ENCODE measurements at places on chromosomes 6 and 20.

- DNase-seq = no peak
Observed at GRCh38 chr20:49909499-49910339, 5.6 kb downstream of the SPATA2 start.

DNA sequence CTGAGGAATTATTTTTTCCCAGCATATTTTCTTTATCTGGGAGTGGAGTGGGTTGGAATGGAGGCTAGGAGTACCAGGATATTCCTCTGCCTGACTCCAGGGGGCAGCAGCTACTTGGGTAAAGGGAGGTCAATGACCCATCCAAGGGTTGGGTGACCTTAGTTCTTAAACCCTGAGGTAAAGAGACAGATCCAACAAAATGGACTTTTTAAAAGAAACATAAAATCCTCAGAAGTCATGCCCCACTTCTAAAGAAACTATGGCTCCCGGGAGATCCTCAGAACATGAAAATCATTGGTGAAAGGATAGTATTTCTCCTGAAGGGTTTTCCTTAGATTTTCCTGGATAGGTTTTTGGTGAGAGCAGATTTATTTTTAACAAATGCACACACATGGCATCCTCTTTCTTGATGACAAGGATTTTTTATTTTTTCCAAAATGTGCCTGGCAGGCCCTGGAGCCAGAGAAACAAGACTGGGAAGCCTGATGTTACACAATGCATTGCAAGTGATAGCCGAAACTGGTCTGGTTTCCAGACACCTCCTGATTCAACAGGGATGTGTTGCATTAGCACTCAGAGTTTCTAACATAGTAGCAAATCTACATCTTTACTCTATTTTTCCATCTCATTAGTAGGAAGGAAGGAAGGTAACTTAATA is 240.9 kb upstream of the BTBD3 start:
- no peak for DNase-seq

DNA sequence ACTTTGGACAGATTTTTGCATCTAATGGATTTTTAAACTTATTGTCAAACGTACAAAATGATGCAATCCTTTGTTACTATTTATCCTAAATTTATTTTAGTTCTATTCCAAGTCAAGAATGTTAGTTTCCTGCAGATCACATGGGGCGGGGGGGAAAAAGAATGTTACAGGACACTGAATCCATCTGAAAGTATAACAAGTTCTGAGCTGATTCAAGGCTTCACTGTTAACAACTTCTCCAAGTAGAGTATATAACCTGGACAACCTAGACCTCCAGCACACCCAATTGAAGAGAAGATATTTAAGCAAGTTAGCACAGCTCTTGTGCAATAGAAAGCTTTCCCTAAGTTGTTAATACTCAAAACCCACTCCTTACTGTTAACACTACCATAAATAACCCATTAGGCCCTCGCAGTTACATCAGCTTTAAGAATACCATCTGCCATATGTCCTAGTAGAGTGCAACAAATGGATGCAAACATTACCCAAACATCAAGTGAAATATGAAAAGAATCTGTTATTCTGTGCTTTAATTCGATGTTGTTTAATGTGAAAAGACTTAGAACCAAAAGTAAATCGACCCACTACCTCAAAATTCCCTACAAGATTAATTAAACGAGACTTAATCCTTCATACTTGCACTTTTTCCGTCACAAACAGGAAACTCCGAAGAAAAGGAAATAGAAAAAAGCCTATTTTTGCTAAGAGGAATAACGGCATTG is 1.3 kb downstream of the SEC63 start:
- peak; percentile 45 for DNase-seq

GRCh38 chr6:108727966-108728730 is 120.1 kb upstream of the ARMC2 start:
- no peak for DNase-seq
